CD4-positive, alpha-beta T cell treated with Interferon alpha-2 for 1 hour (primary cell): ENCODE measurements at places on chromosomes 1 and 21.

GRCh38 chr1:113138778-113139177 is 65.8 kb downstream of the LRIG2 start:
- DNase-seq, result no peak

GRCh38 chr1:75338616-75339483 is 204.7 kb downstream of the LHX8 start:
- no peak for DNase-seq

DNA sequence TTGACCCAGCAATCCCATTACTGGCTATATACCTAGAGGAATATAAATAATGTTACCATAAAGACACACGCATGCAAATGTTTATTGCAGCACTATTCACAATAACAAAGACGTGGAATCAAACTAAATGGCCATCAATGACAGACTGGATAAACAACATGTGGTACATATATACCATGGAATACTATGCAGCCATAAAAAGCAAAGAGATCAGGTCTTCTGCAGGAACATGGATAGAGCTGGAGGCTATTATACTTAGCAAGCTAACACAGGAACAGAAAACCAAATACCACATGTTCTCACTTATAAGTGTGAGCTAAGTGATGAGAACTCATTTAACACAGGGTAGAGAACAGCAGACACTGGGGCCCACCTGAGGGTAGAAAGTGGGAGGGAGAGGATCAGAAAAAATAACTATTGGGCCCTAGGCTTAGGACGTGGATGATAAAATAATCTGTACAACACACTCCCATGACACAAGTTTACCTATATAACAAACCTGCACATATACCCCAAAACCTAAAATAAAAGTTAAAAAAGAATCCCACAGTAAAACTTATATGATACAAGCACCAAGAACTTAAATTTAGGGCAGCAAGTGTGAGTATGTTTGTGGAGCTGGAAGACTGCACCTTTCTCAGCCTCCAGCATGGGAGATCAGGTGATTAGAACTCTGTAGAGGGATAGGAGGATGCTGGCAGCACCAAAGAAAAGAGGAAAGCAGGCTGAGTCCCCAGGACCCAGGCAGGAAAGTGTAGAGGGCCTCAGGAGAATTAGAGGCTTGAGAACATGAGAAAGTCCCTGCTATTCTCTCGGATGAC is 320.8 kb upstream of the USP24 start:
- no peak for DNase-seq

DNA sequence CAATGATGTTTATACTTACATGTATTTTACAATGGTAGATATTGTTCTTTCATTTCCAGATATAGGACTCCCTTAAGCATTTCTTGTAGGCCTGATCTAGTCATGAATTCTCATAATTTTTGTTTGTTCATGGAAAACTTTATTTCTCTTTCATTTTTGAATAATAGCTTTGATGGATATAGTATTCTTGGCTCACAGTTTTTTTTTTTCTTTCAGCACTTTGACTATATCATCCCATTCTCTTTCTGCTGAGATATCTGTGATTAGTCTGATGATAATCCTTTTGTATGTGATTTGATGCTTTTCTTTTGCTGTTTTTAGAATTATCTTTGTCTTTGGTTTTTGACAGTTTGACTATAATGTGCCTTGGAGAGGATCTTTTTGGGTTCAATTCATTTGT is 24.1 kb upstream of the CHODL start:
- no peak for DNase-seq

GRCh38 chr1:24541711-24542346 is 14.1 kb upstream of the NCMAP start:
- DNase-seq, result no peak

GRCh38 chr1:25034736-25035522 is 104.9 kb upstream of the RUNX3 start:
- DNase-seq, result no peak

GRCh38 chr1:27634985-27635367 is at the start of gene FGR:
FGR (minus strand) TSS chr1:27635185; CDS start chr1:27623916, 11,269 bp downstream.
- no peak for DNase-seq

- DNase-seq, result no peak
Observed at GRCh38 chr1:48668339-48668738, 108.4 kb downstream of the BEND5 start.

DNA sequence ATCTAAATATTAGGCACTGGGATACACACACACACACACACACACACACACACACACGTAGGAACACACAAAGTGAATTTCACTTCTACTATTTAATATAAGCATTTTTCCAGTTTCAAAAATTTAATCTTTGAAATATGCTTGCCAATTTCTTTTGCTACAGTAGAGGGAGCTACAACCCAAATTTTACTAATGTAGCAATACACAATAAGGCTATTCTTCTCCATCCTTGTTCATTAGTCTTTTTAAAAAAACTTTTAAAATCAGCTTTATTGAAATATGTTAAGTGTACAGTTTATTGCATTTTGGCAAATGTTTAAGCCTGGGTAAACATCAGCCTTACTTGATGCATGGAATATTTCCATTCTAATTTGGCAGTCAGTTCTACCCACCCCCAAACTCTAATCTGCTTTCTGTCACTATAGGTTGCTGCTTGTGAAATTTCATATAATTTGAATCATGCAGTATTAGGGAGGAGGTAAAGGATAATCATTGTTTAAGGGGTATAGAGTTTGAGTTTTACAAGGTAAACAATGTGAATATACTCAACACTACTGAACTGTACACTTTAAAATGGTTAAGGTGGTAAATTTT is 93.0 kb upstream of the TENT5C start:
- peak; percentile 50 for DNase-seq

DNA sequence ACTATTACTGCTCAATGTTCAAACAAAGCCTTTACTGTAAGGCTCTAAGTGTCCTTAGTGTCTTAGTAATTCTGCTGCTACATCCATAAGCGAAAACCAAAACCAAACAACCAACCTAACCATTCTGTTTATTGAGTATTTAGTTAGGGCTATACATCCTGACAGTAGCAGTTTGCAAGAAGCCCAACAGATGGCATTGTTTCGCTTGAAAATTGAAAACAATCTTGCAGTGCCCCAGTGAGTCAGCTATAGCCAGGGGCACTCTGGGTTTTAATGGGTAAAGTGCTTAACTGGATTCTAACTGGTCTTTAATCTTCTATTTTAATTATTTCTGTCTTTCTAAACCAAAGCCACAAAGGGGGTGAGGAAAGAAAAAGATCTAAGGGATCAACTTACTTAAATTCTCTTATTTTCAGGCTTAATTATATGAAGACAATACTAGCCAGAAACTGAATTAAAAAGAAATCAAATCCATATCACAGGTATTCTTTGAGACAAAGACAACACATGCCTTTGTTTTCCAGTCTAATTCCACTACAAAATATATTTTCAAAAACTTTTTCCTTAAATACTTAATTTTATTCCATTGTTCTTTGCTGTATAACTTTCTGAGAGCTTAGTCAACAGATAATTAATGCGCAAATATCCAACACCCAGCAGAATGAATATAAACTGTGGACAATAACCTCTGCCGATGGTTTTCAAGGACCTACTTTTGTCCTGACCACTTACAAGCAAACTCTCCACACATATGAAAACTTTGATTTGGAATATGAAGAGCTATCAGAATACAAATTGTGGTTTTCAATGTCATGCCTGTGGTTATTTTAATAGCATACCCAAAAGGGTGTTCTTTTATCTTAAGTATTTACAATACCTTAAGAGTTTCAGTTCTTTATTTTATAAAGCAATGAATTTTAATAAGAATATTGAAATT is 15.2 kb downstream of the POGZ start:
- peak; percentile 84 for DNase-seq

DNA sequence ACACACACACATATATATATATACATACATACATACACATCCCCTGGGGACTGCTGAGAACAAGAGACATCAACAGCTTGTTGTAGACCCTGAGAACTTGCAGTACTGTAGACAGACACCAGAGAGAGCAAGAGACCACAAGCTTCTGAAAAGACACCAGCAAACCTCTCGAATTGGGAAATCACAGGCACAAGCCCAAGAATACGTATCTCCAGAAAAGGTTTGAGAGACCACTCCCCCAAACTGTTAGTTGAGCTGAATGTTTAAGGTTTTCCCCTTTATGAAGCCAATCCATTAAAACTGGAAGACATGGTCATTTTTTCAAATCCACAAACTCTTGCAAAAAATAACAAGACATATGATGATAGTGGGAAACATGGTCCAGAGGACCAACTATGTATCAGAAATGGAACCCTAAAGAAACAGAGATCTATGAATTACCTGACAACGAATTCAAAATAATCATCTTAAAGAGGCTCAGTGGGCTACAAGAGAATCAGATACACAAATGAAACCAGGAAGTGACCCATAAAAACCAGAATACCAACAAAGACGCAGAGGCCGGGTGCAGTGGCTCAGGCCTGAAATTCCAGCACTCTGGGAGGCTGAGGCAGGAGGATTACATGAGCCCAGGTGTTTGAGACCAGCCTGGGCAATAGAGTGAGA is 45.1 kb downstream of the SLC2A1 start:
- peak; percentile 77 for DNase-seq

DNA sequence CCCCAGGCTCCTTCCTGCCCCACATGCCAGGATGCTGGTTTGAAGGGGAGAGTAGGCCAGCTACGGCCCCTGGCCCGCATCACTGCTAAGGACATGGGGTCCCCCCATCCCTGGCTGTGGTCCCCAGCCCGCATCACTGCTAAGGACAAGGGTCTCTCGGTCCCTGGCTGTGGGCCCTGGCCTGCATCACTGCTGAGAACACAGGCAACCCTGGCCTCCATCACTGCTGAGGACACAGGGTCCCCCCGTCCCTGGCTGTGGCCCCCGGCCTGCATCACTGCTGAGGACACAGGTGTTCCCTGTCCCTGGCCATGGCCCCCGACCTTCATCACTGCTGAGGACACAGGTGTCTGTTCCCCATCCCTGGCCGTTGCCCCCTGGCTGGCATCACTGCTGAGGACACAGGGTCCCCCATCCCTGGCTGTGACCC is 448 bp upstream of the OBSCN start:
- DNase-seq, result no peak

- DNase-seq, result no peak
Observed at GRCh38 chr1:62590255-62590969, 6.9 kb upstream of the ANGPTL3 start.

DNA sequence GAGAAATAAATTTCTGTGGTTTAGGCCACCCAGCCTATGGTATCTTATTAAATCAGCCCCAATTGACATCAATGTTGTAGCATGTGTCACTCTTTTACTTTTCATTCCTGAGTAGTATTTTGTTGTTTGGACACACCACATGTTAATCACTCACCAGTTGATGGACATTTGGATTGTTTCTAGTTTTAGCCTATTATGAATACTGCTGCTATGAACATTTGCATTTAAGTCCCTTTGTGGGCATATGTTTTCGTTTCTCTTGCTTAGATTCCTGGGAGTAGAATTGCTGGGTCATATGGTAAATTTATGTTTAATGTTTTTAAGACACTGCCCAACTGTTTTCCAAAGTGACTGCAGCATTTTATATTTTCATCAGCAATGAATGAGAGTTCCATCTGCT is 50.2 kb upstream of the NUF2 start:
- DNase-seq, result no peak

DNA sequence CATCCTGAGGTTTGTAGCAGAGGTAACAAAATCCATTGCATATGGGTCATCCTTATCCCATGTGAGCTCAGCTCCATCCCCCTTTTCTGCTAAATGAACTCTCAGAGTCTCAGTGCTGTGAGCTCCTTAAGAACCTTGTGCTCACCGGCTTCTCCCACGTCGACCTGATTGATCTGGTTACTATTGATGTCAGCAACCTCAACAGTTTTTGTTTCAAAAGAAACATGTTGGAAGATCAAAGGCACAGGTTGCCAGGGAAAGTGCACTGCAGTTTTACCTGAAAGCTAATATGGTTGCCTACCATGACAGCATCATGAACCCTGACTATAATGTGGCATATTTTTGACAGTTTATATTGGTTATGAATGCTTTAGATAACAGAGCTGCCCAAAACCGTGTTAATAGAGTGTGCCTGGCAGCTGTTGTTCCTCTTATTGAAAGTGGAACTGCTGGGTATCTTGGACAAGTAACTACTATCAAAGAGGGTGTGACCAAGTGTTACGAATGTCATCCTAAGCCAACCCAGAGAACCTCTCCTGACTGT is 131.4 kb downstream of the HS2ST1 start:
- DNase-seq, result peak; percentile 64

DNA sequence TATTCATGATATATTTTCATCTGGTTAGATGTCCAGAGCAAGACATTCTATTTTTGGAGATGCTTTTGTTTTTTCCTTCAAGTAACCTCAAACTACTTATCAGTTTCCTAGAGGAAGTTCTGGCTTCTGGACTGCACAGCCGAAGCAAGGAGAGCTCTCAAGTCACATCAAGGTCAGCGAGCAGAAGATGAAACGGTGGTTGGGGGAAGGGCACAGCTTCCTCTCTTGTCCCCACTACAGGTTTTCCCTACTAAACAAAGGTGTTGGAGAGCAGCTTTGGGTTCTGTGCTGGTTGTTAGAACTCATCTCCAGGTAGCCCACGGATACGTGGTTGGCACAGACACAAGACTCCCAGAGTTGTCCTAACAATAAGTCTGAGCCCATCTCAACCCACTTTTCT is 5.1 kb upstream of the PLEKHO1 start:
- no peak for DNase-seq

DNA sequence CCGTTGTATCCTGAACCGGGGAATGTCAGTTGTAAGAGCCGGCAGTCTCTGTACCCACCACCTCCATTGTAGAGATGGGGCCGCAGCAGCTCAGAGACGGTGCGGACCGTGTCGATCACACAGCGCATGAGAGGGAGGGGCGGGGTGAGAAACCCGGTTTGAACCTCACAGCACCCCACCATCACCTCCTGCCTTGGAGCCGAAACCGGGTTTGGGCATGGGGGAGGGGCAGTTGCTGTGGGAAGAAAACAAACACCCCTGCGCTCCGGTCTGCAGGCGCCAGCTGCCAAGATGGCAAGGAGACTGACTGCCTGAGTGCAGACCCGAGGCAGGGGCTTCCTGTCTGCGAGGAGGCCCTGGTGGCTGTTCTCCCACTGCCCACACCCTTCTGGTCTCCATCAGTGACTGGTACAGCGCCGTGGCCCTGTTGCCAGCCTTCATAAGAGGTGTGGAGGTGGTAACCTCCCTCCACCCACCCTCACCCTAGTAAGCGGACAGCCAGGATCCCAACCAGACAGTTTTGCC is 69.2 kb upstream of the SSBP3 start:
- DNase-seq, result peak; percentile 69

DNA sequence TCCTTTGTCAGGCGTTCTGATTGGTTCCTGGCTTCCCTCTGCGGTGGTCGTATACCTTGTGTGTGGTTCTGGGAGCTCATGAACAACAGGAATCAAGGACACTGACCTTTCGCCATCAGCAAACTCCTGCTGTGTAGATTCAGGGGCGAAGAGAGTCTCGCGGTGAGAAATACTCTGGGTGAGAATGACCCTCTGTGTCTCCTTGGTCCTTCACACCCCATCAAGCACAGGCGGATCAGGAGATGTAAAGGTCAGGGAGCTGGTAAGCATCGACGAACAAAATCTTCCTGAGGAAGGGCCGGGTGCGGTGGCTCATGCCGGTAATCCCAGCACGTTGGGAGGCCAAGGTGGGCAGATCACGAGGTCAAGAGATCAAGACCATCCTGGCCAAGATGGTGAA is 207.2 kb downstream of the KIF26B start:
- no peak for DNase-seq
